ENCODE measurements at places on chromosomes 16 and 17.

DNA sequence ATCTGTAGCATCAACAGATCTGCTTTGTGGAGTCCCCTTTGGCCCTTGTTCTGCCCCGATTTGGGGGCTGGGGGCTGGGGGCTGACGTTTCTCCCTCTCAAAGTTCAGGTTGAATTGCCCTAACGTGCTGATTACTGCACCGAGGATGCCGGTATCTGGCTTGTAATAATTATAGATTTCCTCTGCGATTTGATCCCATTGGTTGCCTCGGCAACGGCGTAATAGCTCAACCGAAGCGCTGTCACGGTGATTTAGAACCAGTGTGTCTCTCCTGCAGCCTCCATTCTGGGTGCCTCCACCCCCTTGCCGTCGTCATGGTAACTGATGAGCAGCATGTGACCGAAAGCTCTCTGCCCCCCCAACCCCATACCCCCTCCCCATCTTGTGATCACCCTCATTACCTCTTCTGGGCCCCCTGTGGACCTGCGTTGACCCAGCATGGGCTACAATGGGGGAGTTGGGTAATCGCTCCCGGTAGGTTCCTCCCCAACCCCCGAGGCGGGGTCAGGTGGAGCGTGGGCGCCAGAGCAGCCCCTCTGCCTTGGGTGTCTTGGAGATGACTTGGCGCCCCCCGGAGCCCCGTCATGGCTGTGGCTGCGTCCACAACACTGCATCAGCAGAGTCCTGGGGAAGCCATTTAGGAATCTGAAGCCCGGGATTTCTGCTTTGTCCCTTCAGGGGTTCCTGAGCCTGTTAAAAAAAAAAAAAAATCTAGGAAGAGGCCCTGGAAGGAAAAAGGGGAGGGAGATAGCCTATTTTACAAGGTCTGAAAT lies 38.4 kb downstream of the ABAT start:
- DNase-seq: no peak

- DNase-seq: peak; percentile 73
Measured at GRCh38 chr17:17836818-17837379, at the start of gene SREBF1. Gene SREBF1 (minus strand): TSS chr17:17836986. CDS start chr17:17836817, 169 bp downstream.

DNA sequence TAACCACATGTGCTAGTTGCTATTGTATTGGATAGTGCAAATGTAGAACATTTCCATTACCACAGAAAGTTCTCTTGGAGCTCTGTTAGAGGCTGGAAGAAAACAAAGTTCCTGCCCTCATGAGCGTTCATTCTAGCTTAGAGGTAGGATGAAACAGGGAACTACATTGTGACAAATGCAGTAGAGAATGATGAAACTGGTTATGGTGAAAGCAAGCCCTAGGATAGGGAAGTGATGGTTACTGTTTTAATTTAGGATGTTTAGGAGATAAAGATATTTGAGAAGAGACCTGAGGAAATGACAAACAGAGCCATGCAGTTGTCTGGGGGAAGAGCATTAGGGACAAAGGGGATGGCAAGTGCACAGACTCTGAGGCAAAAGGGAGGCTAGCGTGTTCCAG lies 50.7 kb downstream of the AATF start:
- no peak for DNase-seq

GRCh38 chr17:56468840-56469239 lies 124.7 kb upstream of the NOG start:
- DNase-seq: no peak

GRCh38 chr17:8964801-8965393 lies 610 bp downstream of the PIK3R5 start:
- DNase-seq: no peak
